ENCODE measurements at places on chromosomes 3 and 15.

DNA sequence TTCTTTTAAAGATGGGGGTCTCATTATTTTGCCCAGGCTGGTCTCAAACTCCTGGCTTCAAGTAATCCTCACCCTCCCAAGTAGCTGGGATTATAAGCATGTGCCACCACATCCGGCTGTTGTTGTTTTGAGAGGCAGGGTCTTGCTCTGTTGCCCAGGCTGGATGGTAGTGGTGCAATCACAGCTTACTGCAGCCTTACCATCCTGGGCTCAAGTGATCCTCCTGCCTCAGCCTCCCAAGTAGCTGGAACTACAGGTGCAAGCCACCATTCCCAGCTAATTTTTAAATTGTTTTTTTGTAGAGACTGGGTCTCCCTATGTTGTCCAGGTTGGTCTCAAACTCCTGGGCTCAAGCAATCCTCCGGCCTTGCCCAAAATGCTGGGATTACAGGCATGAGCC lies 105.5 kb downstream of the SENP2 start:
- DNase-seq, result no peak

DNA sequence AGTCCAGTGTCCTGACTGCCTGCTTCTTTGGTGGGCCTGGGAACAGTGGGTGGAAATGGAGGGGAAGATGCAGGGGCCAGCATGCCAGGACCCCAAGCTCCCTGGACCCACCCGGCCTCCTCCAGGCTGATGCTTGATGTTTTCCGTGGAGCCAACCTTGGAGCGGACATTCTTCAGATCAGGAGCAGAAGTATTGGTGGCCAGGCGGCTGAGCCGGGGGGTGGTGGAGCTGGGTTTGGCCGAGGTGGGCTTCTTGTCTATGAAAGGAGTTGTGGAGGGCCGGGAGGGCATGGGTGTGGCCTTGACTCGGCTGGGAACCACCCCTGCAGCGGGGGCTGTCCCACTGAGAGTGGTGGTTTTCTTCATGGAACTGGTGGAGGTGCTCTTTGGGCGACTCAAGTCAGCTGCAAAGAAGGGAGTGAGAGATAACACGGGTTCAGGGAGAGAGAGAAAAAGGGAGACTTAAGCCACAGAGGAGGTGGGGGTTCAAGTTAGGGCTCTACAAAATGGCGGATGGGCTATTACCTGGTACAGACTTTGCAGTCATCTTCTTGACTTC lies 67.8 kb downstream of the DHX30 start:
- DNase-seq, result no peak

DNA sequence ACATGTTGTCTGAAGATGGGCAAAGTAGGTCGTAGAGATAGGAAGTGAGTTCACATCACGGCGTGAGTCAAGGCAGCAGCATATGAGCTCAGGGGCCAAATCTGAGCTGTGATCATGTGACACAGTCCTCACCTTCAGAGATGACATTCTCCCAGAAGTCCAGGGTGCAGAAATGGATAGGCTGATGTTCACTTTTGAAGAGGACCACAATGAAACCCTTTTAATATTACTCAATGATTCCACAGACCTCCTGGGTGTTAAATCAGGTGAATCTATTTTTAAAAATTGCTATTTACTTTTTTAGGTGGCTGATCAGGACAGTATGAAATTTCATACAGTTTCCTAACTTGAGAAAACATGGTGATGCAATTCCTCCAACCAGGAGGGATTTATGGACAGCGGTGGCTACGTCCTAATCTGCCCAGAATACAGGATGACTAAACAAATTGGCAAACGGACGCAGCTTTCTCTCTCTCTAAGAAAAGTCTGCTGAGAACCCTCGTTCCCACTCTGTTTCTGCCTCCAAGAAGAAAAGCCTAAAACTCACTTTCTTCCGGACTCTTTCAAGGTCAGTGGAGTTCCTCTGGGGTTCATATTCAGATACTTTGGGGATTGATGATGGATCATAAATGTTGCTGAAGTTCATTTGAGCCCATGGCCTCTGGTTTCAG lies 34.4 kb downstream of the B3GNT5 start:
- no peak for DNase-seq

- DNase-seq, result no peak
Measured at GRCh38 chr15:40584191-40584590, 9.9 kb upstream of the KNL1 start.

DNA sequence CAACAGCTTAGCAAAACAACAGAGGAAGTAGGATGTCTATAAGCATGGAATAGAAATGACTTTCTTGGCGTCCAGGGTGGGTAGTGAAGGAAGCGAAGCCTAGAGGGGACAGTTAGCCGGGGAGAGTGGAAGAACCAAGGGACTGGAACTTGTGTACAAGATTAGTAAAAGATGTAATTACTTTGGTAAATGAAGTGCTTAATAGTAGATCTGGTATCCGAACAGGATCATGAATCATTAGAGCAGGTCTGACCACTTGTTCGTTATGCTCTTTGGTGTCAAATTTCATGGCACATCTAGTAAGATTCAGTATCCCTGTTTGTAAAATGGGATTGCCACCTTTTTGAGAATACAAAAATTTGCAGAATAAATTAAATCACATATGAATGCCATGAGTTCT lies 112.5 kb upstream of the MLF1 start:
- DNase-seq, result no peak

GRCh38 chr3:113758389-113759024 lies 11.7 kb downstream of the ATP6V1A start:
- DNase-seq, result no peak

DNA sequence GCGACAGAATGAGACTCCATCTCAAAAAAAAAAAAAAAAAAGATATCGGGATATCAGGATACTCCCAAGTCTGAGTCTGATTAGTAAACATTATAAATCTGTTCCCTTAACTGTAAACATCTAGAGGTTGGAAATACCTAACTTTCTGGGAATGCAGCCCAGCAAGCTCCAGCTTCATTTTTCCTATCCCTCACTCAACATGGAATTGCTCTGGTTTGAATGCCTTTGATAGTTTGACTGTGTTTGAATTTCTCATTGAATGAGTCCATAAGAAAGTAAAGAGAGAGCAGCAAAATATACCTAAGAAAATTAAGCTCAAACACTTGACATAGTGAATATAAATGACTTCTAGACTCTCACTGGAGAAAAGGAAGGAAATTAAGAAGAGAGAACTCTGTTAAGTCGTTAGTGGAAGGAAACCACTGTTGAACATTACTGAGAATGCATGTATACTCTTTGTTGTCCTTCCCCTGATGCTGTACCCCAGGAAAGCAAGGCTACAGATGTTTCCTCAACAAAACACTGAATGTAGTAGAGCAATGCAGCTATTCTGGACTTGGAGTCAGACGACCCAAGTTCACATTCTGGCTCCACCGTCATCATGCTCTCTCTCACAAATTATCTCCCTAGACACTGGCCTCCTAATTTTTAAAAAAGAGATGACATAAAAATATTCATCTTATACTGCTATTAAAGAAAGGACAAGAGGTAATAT lies 62.4 kb downstream of the CD200 start:
- no peak for DNase-seq

- DNase-seq, result no peak
Measured at GRCh38 chr3:43077261-43077660, 28.6 kb downstream of the POMGNT2 start.

GRCh38 chr15:87597346-87598052 lies 659.0 kb downstream of the NTRK3 start:
- DNase-seq, result no peak

DNA sequence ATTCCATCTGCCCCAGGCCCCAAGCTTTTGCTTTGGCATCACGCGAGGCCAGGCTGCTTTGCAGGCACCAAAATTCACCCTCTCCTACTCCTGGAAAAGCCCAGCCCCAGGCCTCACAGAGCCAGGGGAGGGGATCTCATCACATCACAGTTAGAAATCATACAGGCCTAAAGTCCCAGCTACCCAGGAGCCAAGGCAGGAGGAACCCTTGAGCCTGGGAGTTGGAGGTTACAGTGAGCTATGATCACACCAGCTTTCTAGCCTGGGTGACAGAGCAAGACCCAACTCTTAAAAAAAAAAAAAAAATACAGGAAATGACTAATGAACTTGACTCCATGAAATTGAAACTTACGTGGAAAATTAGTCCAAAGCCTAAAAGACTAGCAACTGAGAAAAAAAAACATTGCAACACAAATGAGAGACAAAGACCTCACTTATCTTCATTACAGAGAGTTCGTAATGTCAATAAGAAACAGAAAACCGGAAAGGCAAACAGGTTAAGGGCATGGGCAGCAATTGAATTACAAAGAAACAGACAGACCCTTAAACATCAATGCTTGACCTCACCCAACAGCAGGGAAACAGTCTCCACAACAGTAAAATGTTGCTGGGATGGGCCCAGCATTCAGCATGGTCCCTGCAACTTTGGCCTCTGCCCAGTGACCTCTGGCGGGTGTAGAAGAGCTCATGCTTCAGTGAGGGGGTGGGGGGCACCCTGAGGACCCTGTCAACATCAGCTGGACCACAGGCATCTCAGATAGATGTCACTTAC lies 151.5 kb downstream of the LRRK1 start:
- no peak for DNase-seq

- no peak for DNase-seq
Measured at GRCh38 chr15:52185151-52185561, 6.0 kb downstream of the GNB5 start.

DNA sequence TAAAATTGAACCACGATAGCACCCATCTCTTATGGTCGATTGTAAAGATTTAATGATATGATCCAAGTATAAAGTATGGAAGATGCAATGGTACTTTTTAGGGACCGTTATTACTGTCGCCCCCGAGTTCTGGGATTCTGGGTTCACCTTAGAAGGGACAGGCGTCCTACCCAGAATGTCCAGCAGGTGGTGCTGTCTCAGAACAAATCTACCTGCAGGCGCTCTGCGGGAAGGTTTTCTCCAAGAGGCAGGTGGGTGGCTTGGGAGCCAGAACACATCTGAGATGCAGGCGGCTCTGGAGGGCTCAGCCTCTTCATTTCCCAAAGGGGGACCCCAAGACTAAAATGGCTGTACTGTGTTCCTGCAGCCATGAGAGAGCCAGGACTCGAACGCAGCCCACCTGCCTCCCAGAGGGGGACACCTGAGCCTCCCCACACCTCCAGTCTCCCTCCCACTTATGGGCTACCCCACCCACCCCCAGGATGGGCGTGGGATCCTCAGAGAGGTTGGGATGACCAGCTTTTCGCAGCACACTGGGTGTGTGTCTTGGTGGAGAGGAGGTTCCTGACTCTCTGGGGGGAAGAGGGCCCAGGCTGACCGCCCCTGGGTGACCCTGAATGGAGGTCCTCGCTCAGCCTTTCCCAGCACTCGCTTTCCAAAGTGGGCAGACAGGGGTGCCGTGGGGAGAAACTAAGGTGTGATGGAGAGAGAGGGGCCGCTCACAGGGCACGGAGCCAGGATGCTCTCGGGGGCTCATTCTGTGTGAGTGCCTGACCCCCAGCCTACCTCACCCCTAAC lies 28.1 kb upstream of the CORO2B start:
- peak; percentile 83 for DNase-seq
